ENCODE measurements at places on chromosomes 4 and X.

GRCh38 chr4:80926446-80926845, 104.1 kb upstream of the BMP3 start:
- no peak for DNase-seq

- DNase-seq: no peak
Measured at GRCh38 chr4:37531151-37531550, 155.0 kb downstream of the RELL1 start.

GRCh38 chr4:154595807-154596206, 5.3 kb upstream of the FGA start:
- DNase-seq: no peak

DNA sequence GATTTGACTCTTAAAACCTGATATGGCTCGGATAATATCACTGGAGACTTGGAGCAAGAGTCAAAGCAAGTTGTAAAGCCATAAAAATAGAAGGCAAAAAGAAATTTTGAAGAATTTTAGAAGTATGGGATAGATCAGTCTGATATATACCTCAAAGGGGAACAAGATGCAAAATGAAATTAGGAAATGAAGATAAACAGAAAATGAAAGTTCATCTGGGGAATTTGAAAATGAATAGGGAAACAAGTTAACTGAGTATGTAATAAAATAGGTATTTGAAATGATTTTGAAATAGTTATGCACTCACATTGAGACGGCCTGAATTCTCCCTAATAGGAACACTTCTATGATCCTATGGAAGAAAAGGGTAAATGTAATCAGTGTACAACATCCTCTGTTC, 5.7 kb downstream of the CYP2U1 start:
- no peak for DNase-seq

- no peak for DNase-seq
Measured at GRCh38 chrX:123468481-123468880, 264.4 kb downstream of the THOC2 start.
